Right ventricle myocardium superior (tissue), 1 donor: ENCODE measurements at places on chromosomes 11 and 22.

GRCh38 chr11:63887386-63887999, 29.5 kb downstream of the RCOR2 start:
- no peak for DNase-seq

DNA sequence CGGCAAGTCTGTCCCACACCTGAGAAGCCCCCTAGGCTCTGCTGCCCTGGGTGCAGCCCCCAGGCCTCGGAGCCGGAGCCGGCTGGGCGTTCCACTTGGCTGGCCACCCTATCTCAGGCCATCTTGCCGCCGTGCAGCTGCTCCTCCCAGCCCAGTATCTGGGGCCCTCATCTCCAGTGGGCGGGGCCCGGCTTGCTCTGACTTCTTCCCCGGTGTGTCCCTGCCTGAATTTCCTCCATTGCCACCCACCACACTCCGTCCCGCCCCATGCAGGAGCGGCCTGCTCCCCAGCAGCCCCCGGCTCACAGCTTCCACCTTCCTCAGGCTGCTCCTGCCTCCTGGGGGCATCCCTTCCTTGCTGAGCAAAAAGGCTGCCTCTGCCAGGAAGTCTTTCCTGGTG, 46.6 kb downstream of the WNT7B start:
- no peak for DNase-seq

- DNase-seq, result no peak
Measured at GRCh38 chr11:45653277-45653676, 12.1 kb downstream of the CHST1 start.

DNA sequence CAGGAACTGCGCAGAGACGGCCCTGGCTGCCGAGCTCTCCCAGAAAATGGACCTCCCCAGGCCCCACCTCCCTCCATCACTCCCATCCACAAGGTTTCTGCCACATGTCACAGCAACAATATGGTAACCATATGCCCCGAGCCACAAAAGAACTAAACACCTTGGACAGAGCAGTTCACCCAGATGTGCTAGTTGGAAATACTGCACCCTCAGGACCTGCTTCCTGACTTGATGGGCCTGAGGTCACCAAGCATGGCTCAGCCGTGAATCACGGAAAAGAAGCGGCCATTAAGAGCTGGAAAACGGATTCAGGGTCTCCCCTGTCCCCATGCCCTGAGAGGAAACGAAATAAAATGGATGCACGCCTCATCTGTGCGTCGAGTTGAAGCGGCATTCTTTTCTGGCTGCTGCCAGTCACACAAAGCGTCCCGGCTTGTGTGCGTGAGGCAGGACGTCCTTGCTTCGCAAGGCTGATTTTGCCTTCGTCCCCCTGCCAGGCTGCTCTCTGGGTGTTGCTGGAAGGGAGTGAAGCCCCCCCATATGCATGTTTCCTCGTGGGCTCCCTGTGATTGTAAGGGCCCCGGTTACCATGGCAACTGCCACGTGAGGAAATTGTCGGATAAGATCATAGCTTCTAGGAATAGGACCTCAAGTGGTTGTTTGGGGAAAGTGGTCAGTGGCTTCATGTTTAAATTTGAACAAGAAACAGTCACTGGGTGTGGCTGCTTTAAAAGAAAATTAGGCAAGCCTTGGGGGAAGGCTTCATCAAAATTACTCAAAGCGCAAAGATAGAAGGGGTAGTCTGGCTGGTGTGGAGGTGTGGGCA, 51.7 kb downstream of the FLI1 start:
- no peak for DNase-seq

DNA sequence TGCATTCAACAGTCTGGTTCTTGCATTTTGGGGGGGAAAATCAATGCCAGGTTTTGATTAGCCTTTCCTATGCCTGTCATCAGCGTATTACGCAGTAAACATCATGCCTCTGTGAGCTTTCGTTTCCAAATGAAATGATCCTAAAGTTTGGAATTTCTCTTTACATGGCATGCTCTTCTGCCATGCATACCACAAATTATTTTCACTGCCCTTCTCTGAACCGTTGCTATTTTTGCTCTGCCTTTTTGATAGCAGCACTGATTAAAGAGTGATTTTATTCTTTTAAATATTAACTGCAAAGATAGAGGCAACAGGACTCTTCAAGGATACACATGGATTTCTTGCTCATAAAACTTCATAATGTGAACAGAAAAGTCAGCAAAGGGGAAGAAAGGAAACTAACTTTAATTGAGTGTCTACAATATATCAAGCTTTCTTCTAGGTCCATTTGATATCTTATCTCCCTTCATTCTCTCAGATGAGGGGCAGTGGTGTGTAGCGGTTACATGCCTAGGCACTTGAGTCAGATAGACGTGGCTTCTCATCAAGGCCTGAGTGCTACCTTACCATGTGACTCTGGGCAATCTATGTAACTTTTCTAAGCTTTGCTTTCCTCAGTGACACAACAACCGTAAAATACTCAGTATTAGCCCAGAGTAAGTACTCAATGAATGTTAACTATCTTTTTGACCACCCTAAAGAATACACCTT, 25.0 kb upstream of the FZD4 start:
- DNase-seq, result no peak

- DNase-seq, result no peak
Measured at GRCh38 chr22:40234658-40235057, 56.9 kb downstream of the TNRC6B start.

GRCh38 chr22:17638432-17639246, at the start of gene BCL2L13:
Gene BCL2L13, plus strand, starts transcription at chr22:17638757. Its CDS starts 16,955 bp downstream, at chr22:17655712.
- DNase-seq, result peak; percentile 95

DNA sequence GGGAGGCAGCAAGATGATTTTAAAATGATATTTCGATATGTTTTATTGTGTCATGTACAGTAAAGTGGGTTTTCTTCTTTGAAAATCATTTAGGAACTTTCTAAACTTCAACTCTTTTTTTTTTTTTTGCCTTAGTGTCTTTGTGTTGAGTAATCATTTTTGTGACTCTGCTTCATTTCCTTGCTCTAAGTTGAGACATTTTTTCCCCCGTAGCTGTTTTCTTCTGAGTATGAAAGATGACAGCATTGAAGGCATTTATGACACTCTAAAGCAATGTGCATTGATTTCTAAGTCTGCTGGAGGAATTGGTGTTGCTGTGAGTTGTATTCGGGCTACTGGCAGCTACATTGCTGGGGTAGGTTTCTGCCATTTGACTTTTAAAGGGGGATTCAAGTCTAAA, 23.5 kb downstream of the RRM1 start:
- DNase-seq, result no peak

GRCh38 chr11:102780491-102780918, at the start of gene MMP10:
Gene MMP10, minus strand, starts transcription at chr11:102780628. Its CDS starts 37 bp downstream, at chr11:102780591.
- no peak for DNase-seq

DNA sequence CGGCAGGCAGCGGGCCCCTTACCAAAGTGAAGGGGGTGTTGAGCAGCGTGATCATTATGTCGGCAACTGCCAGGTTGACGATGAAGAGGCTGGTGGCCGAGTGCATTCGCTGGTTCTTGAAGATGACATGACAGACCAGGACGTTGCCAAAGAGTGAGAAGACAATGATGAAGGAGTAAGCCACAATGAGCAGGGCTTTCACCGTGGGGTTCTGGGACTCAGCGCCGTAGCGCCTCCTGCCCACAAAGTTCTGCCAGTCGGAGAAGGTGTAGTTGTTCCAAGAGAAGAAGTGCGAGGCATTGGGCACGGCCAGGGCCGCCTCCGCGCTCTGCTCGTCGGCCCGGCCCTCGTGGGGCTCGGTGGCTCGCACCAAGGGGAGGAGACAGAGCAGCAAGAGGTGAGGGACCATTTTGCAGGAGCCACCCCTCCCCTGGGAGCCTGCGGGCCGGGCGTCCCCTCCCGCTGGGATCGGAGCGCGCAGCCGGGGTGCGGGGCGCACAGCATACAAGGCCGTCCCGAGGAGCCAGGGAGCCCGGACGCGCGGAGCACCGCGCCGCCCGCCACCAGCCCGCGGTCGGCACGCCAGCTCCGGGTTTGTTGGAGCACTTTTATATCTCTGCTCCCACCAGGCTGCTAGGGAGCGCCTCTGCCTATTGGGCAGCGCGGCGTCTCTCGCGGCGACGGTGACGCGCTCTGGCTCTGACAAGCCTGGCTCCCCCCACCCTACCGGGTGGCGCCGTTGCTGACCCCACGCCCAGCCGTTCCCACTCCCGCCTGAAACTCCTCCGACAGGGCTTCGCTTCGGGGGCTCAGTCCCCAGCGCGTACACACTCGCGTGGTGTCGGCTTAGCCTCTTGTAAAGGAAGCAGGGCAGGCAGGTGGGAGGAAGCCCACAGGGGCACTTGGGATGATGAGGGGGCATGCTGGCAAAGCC, at the start of gene GPR83:
Gene GPR83 (minus strand): TSS at position 581 of the 934 bp plus-strand sequence. CDS start 172 bp downstream, at position 409.
- DNase-seq, result peak; percentile 40

GRCh38 chr22:36371920-36372319, 15.8 kb downstream of the MYH9 start:
- DNase-seq, result no peak

DNA sequence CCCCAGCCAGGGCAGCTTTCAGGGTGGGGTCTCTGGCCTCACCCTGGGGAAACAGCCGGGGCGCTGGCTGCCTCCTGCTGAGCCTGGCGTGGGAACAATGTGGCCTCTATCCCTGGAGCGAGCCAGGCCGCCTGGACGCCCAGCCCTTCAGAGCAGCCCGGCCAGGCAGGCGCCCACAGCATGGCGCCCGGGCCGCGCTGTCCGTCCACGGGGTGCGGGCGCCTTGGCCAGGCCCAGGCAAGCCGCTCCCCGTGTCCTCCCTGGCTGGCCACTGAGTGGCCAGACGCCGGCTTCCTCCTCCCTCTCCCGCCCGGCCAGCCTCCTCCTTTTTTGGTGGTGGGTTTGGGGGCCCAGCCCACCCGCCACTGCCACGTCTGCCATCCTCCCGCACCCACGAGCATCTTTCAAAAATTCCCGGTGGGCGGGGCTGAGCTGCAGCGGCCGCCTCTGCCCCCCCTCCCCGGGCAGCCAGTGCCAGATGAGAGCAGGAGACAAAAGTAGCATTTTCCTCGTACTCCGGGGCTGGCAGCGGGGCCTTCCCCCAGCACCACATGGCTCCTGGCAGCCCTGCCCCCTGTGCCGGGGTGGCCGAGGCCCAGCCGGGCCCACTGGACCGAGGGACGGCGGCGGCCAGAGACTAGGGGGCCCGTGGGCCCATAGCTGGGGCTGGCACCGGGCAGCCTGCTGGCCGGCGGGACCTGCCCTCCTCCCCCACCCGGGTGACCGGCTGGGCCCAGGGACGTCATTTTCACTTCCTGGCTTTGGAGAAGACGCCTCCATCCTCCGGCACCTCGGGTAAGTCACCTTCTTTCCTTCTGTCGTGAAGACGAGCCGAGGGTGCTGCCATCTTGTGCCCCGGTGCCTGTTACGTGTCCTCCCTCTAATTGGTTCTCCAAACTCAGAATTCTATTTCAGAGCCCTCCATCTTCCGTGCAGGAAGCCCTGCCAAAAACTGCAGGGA, 70.2 kb upstream of the PPARA start:
- peak; percentile 84 for DNase-seq

- no peak for DNase-seq
Measured at GRCh38 chr11:86442827-86443226, 68.1 kb downstream of the CCDC81 start.

DNA sequence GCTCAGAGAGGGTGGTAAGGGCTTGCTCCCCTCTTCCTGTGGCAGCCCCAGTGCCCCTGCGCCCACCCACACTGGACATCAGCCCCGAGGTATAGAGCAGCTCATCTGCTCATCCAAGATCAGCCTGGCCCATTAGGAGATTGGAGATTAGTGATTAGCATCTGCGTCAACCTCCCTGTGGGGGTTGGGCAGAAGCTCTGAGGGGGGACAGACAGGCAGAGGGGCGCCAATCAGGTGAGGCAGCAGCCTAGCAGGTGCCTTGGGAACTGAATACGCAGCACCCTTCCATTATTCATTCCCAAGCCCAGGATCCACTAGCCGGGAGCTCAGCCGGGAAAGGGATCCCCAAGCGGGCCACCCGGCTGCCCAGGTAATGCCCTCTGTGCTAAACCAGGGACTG, 11.0 kb downstream of the SMTN start:
- no peak for DNase-seq

GRCh38 chr11:17734418-17734911, at the start of gene KCNC1:
Gene KCNC1, plus strand, starts transcription at chr11:17734781. Its CDS starts 1,222 bp downstream, at chr11:17736003.
- DNase-seq, result peak; percentile 47

DNA sequence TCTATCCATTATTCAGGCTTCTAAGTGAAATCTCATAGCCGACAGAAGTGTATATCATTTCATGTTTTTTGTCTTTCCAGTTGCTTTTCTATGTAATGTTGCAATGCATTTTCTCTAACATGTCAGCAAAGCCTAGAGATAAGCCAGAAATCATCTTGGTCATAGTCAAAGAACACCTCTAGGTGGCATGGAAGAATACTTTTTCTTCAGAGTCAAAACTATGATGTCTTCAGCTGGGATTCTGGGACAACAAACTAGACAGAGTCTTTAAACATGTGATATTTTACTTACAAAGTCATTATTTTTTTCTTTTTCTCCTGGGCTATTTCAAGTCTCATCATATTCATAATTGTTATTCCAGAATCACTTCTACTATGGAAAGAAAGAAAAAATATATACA, 4.4 kb downstream of the GAS2 start:
- no peak for DNase-seq

DNA sequence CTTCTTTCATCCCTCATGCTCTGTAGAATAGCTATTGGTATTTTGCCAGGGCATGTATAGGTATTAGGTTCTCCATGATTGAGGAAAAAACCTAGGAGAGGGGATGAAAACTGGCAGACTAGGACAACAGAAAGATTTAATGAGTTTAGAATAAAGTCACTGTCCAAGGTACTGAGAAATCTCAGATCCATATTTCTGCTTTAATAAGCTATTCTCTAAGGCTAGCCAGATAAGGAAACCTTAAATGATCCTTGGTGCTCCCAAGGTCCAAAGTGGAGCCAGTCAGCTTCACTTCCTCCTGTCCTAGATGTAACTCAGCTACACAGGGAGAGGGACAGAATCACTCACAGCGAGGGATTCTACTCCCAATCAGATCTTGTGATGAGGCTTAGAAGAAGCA, 13.7 kb upstream of the CSNK2A3 start:
- no peak for DNase-seq

- DNase-seq, result no peak
Measured at GRCh38 chr11:69791276-69792180, 16.4 kb upstream of the FGF4 start.

DNA sequence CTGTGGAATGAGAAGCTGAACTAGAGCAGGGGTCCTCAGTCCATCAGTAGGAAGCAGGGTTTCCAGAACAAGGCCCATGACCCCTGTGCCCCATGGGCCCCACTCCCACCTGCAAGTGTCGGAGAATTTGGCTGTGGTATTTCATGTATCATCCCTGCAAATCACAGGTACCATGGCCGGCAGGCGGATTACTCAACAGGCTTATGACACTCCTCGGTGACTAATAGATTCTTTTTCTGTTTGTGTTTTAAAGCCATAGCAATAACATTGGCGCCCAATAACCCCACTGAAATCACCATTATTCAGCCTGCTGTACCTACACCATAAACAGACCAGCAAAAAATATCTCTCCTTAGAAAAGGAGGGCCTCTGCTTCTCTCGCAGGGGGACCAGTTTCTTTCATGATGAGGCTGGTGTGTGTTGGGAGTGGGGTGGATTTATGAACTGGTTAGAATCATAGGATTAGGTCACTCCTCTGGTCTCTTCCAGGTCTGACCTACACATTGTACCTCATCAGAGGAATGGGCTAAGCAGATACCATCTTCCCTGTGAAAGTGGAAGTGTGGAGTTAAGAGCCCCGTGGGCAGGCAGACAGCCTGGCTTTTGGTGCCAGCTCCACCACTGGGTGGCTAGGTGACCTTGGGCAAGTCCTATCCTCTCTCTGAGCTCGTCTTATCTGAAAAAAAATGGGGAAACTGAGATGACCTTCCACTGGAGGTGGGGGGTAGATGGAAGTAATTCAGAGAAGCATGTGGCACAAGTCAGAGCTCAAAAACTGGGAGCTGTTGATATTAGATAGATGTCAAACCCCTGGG, 60.2 kb upstream of the WNT11 start:
- no peak for DNase-seq

GRCh38 chr11:27930946-27931345, 177.0 kb downstream of the KIF18A start:
- no peak for DNase-seq
